ENCODE measurements at places on chromosomes 2 and 18. TPM values are rescaled to one million over a fixed set of nuclear protein-coding genes. Genes with fewer than 3 reads are reported as not detected.
A peak's percentile ranks its signal among the peaks of the same experiment; 100 is the strongest.

GRCh38 chr18:80246445-80247392, 595 bp downstream of the PARD6G start:
- no peak for DNase-seq

DNA sequence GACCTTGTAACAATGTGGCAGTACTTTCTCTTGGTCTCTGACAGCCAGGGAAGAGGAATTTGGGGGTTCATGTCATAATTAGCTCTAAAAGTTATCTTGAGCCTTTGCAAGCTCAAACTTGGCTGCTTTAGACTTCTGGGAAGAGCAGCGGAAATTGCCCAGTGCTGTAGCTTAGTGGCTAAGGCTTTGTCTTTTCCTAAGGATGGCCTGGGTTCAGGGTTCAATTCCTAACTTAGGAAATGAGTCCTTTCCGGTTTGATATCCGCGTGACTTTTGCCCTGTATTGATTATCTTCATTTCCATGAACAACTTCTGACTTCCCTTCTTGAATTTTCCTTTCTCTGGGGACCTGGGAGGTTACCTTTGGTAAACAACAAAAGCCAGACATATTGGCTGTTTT, 961.0 kb downstream of the CNTNAP5 start:
- DNase-seq = no peak

DNA sequence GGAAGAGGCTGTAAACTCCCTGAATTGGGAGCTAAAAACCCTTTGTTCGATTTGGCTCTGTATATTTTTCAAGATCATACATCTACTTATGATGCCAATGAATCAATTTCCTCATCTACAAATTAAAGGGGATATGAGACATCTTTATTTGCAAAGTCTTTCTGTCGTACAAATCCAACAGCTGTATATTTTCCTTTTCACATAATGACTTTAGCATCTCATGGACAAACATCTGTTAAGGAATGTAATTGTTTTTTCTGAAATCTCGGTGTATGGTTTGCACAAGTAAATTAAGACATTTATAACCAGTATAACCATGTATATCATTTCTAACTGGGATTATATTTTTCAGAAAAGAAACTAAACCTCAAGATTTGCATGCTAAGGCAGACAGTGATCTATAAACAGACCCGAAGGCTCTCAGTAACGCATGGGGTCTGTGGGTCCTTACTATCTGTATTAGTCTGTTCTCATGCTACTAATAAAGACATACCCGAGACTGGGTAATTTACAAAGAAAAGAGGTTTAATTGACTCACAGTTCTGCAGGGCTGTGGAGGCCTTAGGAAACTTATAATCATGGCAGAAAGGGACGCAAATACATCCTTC, 130.8 kb downstream of the SLC8A1 start:
- no peak for DNase-seq

DNA sequence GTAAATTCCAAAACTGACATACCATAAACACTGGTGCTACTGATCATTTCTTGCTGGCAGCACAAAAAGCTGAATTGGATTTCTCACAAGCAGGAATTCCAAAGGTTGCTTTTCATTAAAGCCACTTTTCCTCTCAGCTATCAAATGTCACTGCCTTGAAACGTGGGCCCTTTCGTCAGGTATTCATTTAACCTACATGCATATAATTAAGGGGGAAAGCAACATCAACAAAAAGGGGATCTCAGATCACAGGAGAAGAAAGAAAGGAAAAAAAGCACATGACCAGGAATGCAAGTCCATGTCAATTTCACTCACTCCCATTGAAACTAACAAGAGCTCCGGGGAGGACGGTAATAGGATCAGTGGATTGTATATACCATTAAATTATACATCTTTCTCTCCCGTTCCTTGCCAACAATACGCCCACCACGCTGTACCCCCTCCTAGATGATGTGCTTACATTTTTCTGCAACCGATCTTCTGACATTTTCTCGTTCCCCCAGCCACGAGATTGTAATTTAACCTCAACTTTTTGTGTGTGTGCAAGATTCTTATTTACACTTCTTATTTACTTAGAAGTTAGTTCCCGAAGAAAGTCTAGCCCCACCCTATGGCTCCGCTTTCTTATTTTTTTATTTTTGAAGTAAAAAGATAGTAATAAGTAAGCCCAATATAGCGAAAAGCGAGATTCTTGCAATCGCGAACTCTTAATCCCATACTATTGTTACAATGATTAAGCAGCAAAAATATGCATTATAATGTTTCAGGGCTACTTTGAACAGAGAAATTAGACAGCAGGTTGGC, 725 bp downstream of the FIGN start:
- no peak for DNase-seq

DNA sequence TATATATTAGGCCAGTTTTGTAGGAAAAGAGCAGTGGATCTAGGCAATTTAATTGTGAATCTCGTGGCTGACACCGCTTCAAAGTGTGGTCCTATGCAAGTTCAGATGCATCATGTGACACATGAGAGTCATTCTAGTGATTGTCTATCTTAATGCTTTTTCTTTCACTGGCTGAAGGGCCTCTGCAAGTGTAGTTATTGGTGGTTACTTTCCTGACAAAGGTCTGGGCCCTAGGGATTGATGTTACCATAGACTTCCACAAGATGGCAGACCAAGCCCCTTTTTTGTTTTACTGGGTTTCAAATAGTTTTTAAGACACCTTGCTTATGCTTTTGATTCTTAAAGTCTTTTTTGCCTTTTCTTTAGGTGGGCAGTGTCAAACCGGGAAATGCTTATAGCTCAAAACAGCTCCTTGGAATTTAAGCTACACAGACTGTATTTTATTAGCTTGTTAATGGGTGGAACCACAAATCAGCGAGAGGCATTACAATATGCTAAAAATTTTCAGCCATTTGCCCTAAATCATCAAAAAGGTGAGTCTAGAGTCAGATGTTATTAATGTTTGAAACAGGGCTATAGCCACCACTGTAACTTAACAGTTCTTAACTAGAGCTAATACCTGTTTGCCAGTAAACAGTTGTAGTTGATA, 25.9 kb downstream of the CD8A start:
- peak; percentile 51 for DNase-seq

GRCh38 chr2:230902180-230902899, 22.7 kb downstream of the GPR55 start:
- peak; percentile 69 for DNase-seq

GRCh38 chr2:176468457-176469113, 199.3 kb downstream of the MTX2 start:
- no peak for DNase-seq

The SDC1 gene
- total RNA-seq = 0.19 TPM

- DNase-seq = peak; percentile 49
Measured at GRCh38 chr2:25567406-25567805, 106.0 kb downstream of the DTNB start.

DNA sequence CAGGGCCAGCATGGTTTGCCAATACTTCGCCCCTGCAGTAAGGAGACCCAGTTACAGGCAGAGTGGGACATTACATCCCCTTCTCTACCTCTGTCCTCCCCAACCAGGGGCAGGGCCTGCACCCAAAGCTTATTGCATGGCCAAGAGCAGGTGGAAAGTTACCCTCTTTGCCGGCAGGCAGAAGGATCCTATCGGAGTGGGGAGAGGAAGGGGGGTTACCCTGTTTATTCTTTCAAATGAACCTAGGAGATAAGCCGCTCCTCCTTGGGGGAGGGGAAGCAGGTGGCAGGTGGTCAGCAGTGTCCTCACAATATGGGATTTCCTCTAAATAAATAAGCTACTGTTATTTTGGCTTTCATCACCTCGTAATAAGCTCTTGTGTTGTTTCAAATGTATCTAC, 53.9 kb downstream of the SPATS2L start:
- no peak for DNase-seq

GRCh38 chr2:188983427-188984064, 9.4 kb downstream of the COL3A1 start:
- no peak for DNase-seq

GRCh38 chr2:152175012-152175367, 573 bp downstream of the STAM2 start:
- DNase-seq = no peak

The PRKAG3 gene
- not detected for total RNA-seq

GRCh38 chr2:240648155-240648649, 22.9 kb downstream of the GPR35 start:
- no peak for DNase-seq

- no peak for DNase-seq
Measured at GRCh38 chr2:134359367-134360081, 105.7 kb downstream of the MGAT5 start.

- no peak for DNase-seq
Measured at GRCh38 chr2:116879650-116880160, 934.8 kb upstream of the DDX18 start.

The LRRC30 gene
- not detected for total RNA-seq

- no peak for DNase-seq
Measured at GRCh38 chr2:133674066-133674432, 105.8 kb upstream of the NCKAP5 start.

The SLC30A3 gene
- total RNA-seq = 0.23 TPM

The FBXO36 gene
- 1.1 TPM for total RNA-seq

DNA sequence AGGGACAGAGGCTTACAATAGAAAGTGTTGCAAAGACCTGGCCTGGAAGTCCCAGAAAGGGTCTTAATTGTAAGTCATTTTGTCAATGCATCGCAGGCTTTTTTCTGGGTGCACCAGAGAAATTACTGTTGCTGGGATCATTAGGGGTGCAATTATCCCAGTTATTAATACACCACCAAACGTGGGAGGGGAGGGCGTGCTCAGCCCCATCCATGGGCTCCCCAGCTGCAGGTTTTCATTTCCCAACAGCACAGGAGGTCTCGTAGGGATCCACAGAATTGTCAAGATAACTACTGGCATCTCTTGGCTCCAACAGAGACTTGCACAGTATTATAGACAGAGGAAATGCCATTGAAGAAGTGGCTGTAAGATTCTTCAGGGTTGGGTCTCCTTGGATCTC, 69.6 kb upstream of the FZD7 start:
- no peak for DNase-seq

Measured in activated CD4-positive, alpha-beta T cell treated with anti-CD3 and anti-CD28 coated beads, Interleukin-2, amount 10 ng/mL, durations not matched to agents 7 days and 5 days (primary cell).